ENCODE measurements at places on chromosomes 1 and 21.

- DNase-seq: no peak
These were observed 2.5 kb downstream of the TRAF3IP3 start for GRCh38 chr1:209758400-209758799.

DNA sequence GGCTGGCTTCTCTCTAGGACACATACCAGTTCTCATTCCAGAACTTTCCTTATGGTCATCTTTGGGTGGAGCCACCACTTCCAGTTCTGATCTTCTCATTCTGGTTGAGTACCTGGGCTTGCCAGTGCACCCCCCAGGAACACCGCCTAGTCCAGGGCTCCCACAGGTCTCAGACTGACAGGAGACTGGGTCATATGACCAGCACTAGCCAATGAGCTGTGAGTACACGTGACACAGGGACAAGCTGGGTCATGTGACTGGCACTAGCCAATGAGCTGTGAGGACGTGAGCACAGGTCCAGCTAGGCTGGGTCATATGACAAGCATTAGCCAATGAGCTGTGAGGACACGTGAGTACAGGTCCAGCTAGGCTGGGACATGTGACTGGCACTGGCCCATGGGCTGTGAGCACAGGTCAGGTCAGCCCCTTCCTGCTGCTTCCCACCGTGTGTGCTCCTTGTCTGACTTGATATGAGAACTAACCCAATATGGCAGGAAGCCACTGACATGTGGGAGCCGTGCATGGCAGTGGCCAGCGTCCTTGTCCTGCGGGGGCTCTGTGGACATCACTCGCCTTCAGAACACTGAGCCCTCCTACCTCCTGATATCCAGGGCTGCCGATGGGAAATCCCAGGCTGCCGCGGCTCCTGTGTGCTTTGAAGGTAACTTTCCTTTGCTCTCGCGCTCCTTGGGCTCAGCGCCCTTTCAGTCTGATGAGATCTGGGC, 22.7 kb downstream of the KRTAP10-1 start:
- no peak for DNase-seq

DNA sequence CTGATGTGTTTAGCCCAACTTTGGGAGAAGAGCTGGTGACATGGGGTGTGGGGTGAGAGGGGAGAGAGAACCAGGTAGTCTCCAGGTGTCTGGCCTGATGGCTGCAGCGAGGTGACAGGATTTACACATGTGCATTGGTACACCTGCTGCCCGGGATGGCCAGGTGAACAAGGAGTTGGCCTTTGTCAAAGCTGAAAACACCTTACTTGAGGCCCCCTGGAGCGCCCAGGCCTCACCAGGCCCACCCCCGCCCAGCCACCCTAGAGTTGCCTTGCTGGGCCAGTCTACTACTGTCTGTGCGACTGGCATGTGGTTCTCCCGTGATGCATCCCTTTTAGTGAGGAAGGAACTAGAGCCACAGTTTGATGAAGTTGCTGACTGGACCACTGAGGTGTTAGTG, 90.5 kb downstream of the ADARB1 start:
- DNase-seq: no peak

GRCh38 chr21:31576428-31576827, 83.1 kb upstream of the SOD1 start:
- DNase-seq: no peak

DNA sequence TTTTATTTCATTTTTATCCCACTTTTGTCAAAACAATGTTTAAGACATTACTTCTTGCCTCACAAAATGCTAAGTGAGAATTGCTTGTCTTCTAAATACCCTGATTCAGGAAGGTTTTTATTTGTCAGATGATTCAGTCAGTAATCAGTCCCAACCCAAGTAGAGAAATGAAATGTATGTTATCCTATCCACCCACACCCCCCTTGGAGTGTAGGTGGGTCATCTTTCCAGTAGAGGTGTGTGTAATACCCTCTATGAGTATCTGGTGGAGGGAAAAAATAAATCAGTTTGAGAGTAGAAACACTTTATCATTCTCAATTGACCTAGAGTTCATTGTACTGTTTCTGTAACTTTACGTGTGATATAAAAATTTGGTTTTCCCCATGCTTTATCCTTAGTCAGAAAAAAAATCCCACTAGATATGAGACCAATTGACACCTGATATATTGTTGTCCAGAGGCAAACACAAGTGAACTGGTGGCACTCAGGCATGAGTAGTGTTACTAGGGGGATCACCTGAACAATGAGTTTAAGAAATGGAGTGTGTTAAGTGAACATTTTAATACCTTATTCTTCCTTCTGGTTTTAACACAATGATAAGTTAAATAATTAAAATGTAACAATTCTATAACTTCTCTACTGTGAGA, 153.8 kb upstream of the C1orf105 start:
- DNase-seq: no peak

- no peak for DNase-seq
These were observed 16.9 kb downstream of the STUM start for GRCh38 chr1:226565476-226565875.

- DNase-seq: no peak
These were observed 75.2 kb downstream of the GFI1 start for GRCh38 chr1:92411511-92411910.

DNA sequence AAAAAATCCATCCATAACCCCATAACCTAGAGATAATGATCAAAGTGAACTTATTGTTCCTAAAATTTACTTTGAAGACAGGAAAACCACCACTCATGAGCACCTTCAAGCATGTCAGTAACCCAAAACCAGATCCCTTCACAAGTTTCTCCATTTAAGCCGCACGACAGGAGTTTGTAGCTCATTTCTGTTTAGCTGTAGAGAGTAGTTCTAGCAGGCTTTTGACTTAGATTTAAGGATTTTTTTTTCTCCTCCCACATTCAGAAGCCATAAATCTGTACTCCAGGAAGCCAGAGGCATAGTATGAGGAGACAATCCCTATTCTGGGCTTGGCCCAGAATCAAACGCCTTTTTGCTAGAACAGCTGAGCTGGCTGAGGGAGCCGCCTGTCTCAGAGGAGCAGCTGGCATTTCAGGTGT, 25.6 kb downstream of the TOMM20 start:
- DNase-seq: no peak

DNA sequence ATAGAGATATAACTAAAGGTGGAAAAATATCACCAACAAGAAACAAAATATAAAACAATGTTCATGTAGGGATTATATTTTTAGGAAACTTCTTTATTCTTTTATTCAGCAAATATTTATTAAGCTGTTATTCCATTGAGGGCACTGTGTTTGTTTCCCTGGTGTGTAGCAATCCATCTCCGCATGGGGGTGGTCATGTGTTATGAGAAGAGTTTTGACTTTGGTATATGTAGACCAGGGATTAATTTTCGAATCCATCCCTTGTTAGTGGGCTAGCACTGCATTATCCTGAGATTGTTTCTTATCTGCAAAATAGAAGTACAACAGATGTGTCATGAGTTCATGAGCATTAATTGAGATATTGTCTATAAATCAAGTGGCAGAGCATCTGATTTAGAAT, 190.2 kb upstream of the LRRC7 start:
- DNase-seq: no peak

- no peak for DNase-seq
These were observed 358.1 kb downstream of the LRRIQ3 start for GRCh38 chr1:73839922-73840321.

DNA sequence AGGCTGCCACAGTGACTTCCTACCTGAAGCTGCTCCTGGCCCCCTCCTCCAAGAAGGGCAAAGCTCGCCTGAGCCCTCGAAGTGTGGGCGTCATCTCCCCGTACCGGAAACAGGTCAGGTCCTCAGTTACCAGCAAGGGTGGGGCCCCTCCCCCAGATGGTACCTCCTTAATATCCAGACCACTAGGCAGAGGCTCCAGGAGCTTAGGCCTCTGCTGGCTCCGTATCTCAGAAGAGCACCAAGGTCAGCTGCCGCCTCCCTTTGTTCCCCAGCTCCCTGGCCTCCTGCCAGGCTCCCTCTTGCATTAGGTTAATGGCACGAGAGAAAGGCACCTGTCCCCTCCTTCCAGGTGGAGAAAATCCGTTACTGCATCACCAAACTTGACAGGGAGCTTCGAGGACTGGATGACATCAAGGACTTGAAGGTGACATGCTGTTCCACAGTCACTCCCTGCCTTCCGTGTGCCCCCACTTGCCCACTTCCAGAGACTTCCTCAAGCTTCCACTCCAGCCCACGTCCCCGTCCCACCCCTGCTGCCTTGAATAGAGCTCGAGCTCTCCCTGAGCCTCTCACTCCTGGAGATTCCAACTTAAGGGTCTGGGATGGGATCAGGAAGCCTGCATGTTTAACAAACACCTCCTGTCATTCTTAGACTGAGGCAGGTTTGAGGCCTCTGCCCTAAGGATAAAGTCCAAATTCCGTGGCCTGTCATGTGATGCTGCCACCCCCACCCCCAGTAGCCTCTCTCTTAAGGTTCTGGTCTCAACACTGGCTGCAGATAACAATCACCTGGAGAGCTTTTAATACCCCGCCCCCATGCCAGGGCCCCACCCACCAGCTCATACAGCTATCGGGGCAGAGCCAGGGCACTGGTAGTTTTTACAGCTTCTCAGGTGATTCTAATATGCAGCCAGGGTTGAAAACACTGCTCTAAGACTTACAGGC, 8.3 kb downstream of the RHOC start:
- no peak for DNase-seq

- peak; percentile 55 for DNase-seq
These were observed 34.4 kb upstream of the TADA1 start for GRCh38 chr1:166910396-166910994.

DNA sequence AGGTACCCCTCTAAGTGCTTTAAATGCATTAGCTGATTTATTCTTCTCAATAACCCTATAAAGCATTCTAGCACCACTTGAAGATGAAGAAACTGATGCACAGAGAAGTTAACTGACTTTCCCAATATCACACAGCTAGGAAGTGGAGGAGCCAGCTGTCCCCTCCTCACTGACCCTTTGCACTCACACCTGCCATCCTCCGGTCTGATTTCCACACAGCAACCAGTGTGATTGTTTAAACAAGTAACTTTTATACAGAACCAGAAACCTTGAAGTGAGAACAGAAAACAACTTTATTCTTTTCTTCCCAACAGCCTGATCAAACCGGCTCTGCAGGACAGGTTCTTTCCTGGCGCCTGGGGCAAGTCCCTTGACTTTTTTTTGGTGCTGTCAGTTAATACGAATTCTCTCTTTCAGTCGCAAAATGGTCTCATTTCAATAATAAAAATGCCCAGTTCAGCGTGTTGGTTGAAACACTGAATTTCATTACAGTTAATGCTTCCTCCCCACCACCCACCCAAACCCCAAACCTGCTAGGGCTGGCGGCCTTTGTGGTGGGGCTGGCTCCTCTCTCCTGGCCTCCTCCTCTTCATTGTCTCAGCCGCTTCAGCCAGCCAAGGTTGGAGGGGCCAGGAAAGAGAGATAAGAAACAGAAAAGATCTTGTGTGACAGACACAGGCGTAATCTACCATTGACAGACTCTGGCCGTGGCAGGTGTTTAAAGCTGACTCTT, 26.4 kb upstream of the EEIG2 start:
- DNase-seq: no peak

- DNase-seq: no peak
These were observed 1311.6 kb upstream of the ADGRL4 start for GRCh38 chr1:80318108-80318507.

GRCh38 chr1:61190153-61190552, 107.8 kb downstream of the NFIA start:
- DNase-seq: no peak

DNA sequence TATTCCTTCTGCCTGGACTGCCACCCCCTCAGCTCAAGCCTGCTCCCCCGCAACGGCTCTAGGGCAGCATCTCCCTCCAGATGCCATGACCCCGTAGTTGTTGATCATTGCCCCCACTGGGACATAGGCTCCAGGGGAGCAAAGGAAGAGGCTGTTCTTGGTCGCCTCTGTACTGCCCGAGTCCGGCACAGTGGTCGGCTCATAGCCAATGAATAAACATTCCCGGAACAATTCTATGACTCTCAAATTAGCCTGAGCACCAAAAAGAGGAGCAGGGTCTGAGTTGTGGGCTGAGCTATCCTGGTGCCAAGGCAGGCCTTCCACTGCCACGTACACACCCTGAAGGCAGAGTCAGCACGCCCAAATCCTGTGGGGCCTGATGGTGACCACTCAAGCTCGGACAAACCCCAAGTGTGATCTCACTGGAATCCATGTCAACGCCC, 33.1 kb downstream of the CAPZB start:
- DNase-seq: no peak

DNA sequence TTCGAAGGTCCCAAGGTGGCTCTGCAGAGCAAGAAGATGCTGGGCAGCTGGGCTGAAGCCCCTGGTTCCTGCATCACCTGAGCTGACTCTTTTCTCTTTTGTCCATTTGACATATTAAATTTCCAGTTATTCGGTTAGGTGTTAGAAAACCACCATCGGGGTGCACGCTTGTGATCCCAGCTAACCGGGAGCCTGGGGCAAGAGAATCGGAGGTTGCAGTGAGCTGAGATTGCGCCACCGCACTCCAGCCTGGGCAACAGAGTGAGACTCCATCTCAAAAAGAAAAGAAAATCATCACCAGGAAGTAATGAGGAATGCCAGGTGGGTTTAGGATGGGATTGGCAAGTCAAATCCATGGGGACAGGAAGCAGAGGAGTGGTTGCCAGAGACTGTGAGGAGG, 76.3 kb upstream of the ZC3H12A start:
- no peak for DNase-seq

GRCh38 chr1:228347181-228347580, 59.5 kb downstream of the TRIM11 start:
- DNase-seq: no peak

DNA sequence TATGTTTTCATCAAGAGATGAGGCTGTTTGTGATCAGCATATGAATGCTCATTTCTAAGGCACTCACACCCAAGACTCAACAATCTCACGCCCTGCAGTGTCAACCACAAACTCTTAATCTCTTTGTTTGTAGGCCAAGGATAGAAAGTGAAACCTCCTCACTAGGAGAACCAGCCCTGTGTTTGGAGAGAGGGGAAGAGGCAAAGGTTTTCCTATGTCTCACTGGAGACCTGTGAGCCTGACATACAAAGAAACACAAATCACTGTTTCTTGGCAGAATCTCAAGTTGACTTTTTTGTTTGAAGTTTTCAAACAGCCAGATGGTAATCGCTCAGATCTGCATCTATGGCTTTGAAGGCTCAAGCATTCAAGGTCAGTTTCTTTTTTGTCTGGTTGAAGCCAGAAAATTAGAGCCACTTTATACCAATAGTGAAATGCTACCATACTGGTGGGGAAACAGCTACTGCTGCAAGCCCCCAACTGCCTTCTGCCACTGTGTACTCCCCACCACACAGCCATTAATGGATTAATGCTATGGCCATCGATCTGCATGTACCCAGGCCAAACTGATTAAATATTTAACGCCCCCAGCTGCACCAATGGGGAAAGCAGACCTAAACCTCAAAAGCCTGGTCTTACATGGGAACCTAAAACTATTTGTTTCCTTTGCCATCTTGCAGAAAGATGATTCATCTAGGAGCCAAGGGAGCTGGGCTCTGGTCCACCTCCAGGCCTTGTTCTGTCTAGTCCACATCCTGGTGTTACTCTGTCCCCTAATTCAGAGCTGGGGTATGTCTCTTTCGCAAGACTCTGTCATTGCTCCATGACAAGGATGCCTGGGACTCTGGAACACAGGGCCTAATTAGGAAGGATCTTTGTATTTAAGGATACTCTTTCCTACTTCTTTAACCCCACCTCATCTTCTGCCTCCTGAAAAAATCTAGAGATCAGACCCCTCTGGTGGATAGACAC, 16.3 kb downstream of the PDZK1 start:
- no peak for DNase-seq
